GM23338 (cell line): ENCODE measurements at places on chromosomes 1 and 21.

GRCh38 chr21:42058631-42059111, 12.4 kb upstream of the UMODL1 start:
- no peak for DNase-seq

GRCh38 chr1:230167419-230167852, 100.4 kb downstream of the GALNT2 start:
- DNase-seq, result peak; percentile 81

DNA sequence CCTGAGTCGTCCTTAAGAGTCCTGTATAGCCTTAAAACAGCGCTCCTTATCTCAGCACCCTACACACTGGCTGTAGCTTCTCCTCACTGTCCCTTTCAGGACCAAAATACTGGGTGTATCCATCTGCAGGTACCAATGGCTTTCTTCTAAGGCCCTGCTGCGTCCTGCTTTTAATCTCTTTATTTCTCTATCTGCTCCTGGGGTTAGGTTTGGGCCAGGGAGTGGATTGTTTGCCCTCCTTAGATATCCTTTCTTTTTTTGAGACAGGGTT, 12.1 kb downstream of the IL6R start:
- no peak for DNase-seq

DNA sequence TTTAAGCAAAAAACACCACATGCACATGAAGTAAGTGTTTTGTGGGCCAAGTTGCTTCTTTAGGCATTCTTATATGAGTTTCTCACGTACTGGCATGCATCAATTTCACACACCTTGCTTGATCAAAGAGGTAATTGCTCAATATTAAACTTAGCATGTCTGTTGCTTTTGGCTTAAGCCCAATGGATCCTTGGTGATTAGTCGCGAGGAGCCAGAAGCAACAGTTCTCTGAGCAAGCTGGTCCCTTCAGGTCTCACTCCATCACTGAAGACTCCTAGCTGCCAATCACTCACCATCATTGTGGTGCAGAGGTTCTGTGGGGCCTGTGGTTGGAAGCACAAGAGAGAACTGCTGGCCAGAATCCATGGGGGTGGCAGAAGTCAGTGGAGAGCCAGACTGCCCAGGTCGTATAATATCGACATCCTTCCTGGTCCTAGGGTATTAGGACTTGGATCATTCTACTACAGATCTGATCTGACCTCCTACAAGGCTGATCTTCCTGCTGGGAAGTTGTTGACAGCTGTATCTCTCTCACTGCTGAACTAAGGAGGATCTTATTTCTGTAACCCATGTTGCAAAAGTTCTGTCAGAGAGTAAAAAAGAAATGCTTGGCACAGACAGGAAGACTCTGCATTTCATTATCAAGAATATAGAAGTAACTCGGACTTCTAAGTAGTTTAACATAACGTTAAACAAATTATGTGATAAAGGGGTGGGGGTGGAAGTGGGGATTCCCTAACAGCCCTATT, 140.5 kb downstream of the NTPCR start:
- DNase-seq, result no peak

GRCh38 chr1:6424619-6425593, at the start of gene ESPN:
Gene ESPN (plus strand): TSS chr1:6424776. CDS start chr1:6424956, 180 bp downstream.
- DNase-seq, result peak; percentile 60

DNA sequence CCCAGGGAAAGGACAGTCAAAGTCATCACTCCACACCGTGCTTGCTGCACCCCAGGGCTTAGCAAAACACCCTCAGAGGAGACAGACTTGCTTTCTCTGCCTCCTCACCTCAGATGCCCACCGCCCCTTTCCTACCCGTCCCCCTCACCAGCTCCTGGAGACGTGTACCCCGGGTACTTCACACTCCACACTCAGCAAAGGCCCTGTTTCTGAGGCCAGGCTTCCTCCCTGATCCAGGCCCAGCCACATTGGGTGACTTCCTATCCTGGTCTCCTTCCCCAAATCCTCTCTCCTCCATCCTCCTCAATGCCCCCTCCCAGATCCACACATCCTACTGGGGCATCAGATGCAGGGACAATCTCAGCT, 116.7 kb downstream of the DMRTB1 start:
- no peak for DNase-seq

- no peak for DNase-seq
These were observed 410.1 kb downstream of the OMA1 start for GRCh38 chr1:58136387-58136786.

DNA sequence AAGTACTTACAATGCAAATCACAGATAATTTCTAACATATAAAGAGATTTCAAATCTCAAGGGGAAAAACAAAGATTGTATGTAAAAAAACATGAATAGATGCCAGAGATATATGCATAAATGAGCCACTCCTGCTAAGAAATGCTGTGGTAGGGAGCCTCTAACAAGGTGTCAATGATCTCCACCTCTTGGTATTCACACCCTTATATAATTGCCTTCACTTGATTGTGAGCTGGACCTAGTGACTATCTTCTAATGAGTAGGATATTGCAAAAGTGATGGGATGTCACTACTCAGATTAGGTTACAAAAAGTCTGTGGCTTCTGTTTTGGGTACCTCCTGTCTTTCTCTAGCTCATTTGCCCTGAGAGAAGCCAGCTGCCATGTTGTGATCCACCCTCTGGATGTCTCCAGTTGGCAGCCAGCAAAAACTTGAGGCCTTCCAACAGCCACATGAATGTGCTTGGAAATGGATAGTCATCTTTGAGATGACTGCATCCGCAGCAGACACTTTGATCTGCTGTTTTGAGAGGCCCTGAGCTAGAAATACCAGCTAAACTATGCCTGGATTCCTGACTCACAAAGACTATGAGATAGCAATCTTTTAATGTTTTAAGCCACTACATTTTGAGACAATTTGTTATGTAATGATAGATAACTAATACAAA, 196.1 kb upstream of the FGGY start:
- DNase-seq, result no peak

DNA sequence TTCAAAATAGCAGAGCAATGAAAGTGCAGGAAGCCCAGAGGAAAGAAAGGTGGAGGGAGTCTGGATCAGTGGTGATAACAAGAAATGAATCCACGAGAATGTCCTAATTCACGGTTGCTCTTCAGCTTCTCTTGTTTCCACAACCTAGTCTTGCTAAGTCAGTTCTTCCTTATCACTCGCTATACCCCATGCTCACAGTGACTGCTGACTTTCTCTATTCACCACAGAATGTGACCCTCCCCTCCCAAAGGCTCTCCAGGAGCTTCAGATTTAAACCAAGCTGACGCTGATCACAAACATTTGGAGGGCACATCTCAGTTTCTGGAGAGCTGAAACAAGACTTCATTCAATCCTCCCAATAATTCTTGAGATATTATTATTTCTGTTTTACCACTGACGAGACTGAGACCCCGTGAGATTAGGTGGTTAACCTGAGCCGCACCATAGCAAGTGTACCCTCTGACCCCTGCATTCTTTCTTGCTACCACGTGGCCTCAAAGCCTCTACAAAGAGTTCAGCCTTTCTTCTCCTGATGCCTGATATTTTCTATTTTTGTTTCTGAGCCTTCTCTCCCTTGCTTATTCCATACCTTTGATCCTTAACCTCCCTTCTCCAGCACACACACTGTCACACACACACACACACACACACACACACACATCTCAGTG, 10.7 kb upstream of the CCN1 start:
- DNase-seq, result no peak

GRCh38 chr1:162956922-162957321, 95.9 kb upstream of the CCDC190 start:
- no peak for DNase-seq

- DNase-seq, result no peak
These were observed 61.2 kb downstream of the MPZL1 start for GRCh38 chr1:167782946-167783345.

DNA sequence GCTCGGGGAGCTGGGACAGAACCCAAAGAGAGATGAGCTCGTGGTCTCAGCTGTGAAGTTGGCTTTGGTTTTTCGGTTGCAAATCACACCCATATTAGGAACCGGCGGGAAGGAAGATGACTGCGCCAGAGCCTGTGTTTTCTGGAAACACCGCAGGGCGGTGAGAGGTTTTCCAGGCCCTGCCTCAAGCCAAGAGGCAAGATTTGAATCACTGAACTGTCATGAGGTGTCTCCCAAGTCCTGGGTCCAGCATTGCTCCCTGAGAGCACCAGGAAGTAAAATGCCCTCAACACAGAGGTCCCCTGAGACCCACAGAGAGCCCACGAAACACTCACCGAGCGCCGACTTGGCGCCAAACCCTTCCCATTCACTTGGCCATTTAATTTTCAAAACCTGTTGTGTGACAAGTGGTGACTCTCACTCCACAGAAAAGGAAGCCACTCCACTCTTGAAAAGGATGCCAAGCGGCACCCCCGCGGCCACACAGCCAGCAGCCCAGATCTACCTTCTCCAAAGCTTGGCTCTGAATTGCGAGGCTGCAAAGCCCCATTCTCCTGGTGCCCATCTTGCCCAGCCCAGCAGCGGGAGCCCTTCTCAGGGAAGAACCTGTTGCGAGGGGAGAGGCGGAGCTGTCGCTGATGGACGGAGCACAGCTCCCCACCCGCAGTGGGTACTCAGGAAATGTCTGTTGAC, 99.0 kb upstream of the RUNX3 start:
- no peak for DNase-seq

- no peak for DNase-seq
These were observed 39.6 kb upstream of the KIF21B start for GRCh38 chr1:201063145-201063544.

GRCh38 chr1:32112806-32113375, 5.0 kb downstream of the KPNA6 start:
- DNase-seq, result no peak

DNA sequence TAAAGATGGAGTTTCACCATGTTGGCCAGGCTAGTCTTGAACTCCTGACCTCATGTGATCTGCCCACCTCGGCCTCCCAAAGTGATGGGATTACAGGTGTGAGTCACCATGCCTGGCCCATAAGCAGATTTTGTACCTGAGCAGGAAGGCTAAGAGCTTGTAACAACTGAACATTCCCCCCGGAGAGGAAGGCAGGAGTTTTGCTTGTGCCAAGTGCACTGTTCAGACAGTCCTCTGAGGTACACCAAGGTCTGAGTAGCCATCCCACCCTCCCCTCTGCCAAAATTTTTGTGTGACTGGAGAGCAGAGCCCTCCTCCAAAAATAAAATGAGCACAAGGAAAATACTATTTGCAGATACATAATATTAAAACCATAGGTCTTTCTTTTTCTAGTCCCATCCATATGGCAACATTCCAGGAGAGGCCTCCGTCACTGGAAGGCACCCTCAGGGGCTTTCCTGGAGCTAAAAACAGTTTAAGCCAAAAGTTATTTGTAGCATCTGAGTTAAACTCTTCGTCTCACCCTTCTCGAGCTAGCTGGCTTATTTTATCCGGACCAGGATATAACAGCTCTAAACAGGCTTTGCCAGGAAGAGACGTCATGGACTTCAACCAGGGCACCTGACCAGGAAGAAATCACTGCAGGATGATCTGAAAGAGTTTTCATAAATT, 27.2 kb downstream of the CAPN2 start:
- DNase-seq, result no peak

GRCh38 chr1:178094739-178095645, 1.1 kb downstream of the RASAL2 start:
- no peak for DNase-seq

- no peak for DNase-seq
These were observed 196.4 kb downstream of the GREM2 start for GRCh38 chr1:240415532-240415931.

GRCh38 chr1:24180676-24181075, 6.4 kb downstream of the IFNLR1 start:
- DNase-seq, result no peak

DNA sequence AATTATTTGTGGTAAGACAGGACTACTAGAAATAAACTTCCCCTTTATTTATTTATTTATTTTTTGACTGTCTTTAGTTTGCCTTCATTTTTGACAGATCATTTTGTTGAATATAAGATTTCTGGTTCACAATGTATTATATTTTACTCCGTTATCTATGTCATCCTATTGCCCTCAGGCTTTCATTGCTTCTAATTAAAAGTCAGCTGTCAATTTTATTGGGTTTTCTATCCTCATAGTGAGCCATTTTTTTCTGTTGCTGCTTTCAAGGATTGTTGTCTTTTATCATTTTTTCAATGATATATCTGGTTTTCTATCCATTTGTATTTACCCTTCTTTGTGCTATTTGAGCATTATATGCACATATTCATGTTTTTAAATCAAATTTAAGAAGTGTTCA, 866.2 kb downstream of the LRRIQ3 start:
- no peak for DNase-seq

GRCh38 chr1:56837244-56837939, 17.2 kb upstream of the C8A start:
- no peak for DNase-seq

DNA sequence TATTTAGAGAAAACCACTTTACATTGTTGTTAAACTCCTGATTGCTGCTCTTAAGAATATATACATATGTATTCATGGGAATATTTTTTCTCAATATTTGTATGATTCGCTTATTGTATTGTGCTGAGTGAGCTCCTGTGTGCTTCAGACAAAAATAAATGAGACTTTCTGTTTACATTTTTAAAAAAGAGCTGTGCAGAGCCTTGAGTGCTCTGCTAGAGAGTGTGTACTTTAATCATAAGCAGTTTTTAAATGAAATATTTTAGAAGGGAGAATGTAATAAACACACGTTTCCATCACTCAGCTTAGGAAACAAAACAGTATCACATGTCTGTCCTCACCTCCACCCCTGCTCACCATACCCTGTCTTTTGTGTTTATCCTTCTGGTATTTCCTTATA, 9.7 kb downstream of the PTPN14 start:
- DNase-seq, result no peak

DNA sequence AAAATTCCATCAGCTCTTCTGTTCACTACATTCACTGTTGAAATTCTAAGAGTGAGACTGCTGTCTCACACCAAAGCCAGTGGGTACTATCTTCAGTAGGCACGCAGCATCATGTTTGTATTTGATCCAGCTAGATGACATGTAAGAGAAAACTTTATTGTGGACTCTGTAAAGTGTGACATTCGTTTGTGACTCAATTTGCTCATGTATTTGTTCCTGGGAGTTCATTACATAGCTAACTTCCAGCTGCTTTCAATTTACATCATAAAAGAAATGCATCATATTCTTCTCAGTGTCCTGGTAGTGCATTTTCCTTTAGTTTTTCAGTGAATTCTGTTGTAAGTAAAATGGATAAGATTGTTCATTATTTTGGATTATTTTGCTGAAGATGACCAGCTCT, 31.4 kb downstream of the CTH start:
- DNase-seq, result peak; percentile 38

DNA sequence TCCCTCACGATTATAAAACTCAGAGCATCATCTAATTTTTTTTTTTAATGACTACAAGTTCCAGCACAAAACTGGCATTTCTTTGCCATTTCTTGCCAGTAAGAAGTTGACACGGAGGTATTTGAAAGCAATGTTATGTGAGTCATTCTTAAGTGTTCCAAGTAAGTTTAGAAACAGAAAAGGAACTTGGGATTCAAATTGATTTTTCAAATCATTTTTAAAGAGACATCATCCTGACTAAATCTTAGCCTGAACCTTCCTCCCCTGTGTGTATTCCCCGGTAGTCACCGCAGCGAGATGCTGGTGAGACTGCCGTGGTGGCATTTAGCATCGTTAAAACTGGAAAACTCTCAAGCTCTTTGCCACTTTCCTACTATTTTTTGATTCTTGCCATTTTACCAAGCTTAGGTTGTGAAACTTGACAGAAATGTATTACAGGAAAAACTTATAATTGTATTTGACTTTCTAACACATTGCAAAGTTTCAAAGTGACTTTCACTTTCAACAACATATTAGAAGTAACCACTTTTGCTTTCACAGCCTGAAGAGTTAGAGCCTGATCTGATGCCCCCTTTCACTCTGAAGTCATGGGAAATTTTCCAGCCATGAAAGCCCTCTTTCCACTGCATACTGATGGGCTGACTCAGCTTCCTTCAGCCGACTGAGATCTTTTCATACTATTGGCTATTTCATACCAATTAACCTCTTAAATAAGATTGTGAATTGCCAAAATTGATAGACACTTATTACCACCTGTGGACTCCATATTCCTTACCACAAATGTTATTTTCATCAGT, 61.4 kb downstream of the OLFML2B start:
- DNase-seq, result no peak
